Activated CD4-positive, CD25-positive, alpha-beta regulatory T cell (primary cell): ENCODE measurements at places on chromosomes 2 and 18.

DNA sequence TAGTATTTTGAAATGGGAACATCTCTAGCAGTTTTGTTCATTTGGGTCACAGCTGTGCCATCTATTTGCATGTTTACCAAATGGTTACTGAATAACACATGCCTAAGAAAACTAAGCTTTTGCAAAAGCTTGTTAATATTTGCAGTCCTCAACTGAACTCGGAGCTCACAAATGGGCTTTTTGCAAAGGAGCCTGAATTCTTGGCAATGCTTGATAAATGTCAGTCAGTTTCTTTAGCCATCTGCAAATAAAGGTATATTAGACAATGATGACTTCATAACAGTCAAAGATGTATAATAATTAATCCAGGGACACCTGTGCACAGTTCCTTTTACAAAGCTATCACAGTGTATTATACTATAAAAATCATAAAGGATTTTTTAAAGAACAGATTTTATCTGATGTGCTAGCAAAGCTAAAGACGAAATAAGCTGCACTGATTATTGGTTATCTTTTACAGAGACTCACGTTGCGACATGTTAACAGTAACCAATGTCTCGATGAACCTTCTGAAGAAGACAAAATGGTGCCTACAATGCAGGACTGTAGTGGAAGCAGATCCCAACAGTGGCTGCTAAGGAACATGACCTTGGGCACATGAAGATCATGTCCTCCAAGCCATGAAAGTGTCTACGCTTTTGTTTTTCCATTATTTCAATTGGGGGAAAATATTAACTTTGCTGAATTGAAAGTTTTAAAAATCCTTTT is 248.4 kb upstream of the KCNJ3 start:
- no peak for DNase-seq

- no peak for DNase-seq
Measured at GRCh38 chr2:192230889-192231453, 36.2 kb upstream of the TMEFF2 start.

GRCh38 chr2:230218421-230218820 is 1.4 kb downstream of the SP110 start:
- DNase-seq = no peak

DNA sequence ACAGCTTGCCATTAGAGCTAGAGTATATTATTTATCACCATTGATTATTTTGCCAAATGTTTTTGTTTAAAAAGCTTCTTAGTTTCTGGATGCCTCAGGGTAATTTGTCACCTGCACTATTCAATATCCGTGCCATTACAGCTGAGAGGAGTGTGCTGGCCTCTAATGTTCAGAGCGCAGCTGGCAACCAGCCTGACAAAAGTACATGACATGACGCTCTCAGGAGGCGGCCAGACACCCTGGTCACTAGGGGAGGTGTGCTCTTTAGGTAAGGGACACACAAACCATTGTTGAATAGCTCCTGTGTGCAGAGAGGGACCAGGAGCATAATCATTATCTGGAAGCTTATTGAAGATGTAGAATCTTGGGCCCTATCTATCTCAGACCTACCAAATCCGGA is 20.3 kb downstream of the LIMS1 start:
- DNase-seq = no peak

DNA sequence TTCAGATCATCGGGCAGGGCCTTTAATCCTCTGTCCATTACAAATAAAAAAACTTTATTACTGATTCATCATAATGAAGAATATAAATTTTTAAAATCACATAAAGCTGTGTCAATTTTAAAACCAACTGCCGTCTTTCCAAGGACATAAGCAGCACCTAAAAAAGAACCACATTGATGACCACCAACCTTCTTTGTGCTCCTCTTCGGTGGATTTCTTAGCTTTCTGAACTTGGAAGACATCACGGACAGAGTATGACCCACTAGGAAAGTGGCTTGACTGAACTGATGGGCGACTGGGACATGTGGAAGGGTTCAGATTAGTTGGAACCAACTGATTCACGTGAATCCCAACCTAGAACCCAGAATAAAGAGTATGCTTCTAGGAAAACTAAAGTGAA is 68.9 kb downstream of the EIF5B start:
- DNase-seq = no peak

DNA sequence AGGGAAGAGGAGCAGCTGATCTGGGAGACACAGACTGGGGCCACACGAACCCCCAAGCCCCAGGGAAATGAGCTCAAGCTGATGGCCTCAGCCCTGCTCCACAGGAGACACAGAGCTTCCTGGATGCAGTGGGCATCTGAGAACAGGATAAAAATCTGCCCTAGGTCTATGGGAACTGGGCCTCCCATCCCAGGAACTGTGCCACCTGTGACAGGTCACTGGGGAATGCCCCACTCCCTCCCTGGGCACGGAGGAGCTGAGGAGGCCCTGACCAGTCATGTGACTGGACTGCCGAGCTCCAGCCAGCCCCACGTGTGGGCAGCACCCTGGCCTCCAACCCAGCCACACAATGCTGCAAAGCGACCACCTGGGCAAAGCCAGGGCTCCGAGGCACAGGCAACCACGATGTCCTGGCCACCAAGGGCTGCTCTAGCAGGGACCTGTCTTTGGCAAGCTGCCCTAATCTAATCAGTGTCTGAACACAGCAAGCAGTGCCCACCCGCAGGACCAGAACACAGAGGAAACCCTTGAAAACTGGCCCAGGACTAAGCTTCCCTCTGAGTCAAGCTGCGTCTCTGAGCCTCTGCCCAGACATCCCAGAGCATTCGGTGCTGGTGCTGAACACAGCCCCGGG is 57.8 kb upstream of the ID2 start:
- DNase-seq = no peak

DNA sequence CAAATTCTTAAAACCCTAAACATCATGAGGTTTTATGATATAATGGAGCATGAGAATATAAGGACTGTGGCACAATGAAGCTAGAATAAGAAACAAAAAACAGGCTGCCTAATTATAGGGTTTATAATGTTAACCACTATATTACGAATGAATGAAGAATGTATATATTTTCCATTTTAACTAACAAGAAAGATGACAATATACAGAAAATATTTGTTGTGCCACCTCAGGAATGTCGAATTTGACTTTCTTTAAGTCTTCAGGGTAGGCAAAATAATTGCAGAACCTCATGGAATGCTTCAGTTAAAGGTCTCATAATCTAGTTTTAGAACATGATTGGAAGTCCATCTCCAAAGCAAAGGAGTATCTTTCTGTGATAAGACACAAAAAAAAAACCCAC is 282.9 kb upstream of the SLC8A1 start:
- DNase-seq = no peak

DNA sequence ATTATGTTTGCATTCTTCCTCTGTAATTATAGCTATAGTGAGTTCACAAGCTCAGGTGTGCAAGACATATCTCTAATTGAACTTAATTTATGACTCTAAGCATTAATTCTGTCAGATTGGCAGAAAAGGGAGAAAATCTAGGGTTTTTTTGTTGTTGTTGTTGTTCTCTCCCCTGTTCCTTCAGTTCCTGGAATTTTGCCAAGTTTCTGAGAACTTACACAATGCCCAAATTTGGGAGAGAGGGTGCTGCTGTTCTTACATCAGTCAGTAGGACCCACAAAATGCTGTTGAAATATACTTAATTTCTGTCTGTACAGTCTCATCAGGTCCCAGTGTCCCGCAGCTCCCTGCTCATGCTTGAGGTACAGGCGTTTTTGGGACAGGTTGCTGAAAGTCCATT is 221.8 kb upstream of the RBMS1 start:
- DNase-seq = no peak

DNA sequence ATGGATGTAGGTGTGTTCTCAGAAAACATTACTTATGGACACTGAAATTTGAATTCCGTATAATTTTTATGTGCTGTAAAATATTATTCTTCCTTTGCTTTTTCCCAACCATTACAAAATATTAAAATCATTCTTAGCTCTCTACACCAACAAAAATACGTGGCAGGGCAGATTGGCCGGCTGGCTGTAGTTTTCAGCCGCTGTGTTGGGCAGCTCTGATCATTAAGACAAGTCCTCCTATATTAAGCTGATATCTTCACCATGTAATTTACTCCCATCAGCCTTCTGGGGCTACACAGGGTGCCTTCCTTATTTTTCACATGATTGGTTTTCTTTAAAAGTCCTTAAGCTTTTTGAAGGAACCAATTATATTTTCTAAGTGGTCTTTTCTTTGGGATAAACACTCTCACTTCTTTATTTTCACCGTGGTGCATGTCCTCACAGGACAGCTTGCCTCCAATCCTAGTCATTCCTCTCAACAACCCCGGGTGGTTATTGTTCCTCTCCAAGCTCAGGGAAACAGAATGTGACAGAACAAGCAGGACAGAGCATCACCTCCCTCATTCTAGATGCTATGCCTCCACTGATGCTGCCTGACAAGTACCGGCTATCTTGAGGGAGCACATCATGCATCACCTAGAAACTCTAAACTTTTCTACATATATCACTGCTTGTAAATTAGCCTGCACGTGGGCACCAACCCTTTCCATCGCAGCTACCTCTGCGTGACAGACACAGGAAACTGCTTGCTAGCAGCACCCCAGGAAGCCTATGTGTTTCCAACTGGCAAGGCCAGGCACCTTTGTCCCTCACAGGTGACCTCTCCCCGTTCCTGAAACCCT is 362.3 kb downstream of the MYCN start:
- no peak for DNase-seq

GRCh38 chr2:47264143-47264542 is 109.0 kb upstream of the STPG4 start:
- DNase-seq = no peak

DNA sequence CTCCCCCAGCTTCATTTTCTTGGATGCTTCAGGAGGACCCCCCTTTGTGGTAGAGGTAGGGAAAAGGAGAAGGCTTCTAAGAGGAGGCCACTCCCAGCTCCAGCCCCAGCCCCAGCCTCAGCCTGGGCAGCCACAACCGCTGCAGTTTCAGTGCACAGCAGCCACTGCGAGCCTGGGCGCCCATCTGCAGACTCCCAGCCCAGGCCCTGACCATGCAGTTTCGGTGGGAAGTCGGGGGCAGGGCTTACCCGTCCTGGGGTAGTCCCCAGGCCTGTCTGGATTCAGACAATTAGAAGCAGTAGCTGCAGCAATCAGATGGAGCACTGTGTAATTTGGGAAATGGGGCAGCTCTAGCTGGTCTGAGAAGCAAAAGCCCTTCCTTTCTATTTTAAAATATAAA is 28.6 kb downstream of the ITM2C start:
- DNase-seq = no peak

GRCh38 chr2:168480825-168481585 is 24.9 kb downstream of the CERS6 start:
- no peak for DNase-seq

DNA sequence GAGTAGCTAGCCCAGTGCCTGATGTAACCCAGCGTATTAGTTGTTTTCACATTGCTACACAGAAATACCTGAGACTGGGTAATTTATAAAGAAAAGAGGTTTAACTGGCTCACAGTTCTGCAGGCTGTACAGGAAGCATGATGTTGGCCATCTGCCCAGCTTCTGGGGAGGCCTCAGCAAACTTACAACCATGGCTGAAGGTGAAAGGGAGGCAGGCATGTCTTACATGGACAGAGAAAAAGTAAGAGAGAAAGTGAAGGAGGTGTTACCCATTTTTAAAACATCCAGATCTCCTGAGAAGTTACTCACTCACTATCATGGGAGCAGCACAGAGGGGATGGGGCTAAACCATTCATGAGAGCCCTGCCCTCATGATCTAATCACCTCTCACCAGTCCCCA is 6.1 kb upstream of the CYRIA start:
- no peak for DNase-seq

- no peak for DNase-seq
Measured at GRCh38 chr2:241505086-241505780, 3.2 kb downstream of the STK25 start.

DNA sequence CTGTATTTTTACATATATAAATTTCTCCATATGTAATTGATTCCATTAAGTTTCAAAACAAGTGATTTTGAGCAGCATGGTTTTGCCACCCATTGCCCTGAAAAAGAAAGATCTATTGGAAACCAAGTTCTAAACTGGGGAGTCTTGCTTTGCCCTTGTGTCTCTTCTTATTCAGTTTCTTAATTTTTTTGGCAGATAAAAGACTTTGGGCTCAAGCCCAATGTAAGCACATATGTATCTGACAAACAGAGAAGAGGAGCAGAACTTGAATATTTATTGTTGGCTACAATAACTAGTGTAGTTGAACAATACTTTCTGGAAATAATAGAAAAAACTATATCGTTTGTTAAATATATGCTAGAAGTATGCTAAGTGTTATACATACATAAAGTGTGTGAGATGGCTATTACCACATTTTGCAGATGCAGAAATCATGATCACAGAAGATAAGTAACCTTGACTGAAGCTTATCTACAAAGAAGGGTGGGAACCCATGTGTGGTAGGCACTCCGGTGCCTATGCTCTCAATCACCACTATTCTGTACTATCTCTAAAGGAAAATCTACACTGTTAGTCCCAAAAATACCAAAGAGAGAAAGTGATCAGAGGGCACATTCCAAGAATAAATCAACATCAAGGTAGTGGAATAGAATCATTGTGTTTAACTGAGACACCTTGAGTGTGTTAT is 109.1 kb downstream of the PLA2R1 start:
- DNase-seq = no peak

- no peak for DNase-seq
Measured at GRCh38 chr18:10374636-10375293, 79.7 kb upstream of the APCDD1 start.

DNA sequence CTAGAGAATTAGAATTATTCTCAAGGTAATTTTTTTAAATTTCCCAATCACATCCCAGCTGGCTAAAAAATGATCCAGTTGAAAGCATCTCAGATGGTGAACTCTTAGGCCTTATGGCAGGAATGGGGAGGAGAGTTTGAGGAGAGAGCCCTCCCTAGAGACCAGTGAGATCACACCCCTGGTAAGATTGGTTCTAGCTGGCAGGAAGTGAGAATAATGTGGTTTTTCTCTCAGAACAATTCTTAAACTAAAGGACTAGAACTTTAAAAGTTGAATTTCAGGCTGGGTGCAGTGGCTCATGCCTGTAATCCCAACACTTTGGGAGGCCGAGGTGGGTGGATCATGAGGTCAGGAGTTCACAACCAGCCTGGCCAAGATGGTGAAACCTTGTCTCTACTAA is 120.2 kb downstream of the MYO3B start:
- no peak for DNase-seq

GRCh38 chr2:233385489-233386044 is 31.3 kb downstream of the DGKD start:
- DNase-seq = no peak
